ENCODE measurements at places on chromosomes 6 and 20.

- no peak for DNase-seq
Observed at GRCh38 chr6:80472271-80472670, 365.8 kb downstream of the BCKDHB start.

DNA sequence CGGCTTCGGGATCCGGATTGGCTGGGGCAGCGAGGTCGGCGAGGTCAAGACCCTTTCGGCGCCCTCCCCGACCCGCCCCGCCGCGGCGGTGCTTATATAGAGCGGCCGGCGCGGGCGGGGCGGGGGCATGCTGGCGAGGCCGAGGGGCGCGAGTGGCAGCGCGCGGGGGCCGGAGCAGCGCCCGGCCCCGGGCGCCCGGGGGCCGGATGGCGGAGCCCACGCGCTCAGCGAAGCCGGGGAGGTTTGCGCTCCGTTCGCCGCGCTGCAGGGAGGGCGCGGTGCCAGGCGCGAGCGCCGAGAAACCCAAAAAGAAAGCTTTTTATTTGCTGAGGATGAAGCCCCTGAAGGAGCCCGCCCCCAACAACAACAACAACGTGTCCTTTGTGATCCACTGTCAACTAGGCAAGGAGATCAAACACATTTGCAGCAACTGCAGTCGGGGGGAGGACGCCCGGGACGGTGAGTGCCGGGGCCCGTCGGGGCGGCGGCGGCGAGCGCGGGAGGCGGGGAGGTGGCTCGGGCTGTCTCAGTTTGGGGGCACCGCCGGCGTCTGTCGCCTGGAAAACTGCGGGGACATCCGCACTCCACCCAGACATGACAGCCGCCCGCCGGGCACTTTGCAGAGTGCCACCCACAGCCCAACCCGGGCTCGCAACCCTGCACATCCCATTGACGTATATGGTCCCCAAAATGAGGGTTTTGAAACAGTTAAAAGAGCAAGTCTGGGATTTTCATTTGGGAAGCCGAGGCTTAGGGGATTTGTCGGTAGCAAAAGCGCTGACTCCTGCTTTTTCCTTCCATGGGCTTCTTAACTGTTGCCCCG is 297.3 kb downstream of the PHACTR1 start:
- DNase-seq, result peak; percentile 67

DNA sequence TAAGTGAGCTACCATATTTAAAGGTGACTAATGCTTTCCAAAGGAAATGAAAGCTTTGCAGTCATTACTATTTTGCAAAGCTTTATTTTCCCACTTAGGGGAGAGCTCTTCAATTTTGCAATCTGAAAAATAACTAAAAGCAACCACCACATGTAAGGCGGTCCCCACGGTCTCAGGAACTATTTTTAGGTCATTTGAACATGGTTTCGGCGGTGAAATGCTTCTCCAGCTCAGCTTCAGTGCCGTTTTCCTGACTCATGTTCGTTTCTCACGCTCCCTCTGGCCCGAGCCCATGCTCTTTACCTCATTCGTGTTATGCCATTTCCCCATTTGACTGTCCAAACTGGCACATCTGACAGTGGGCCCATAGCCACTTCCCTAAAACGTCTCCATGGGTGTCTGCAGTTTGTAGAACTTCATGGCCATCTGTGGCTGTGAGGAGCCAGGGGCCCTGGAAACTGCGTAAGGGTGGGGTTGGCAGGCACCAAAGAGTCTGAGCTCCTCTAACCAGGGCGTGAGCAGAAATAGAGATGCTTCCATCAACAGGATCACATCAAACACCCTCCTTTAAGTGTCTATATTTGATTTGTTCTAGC is 46.5 kb downstream of the ADTRP start:
- peak; percentile 28 for DNase-seq

GRCh38 chr6:20770773-20771172 is 236.5 kb downstream of the CDKAL1 start:
- DNase-seq, result no peak

- no peak for DNase-seq
Observed at GRCh38 chr6:28511628-28512300, 3.8 kb downstream of the GPX6 start.

DNA sequence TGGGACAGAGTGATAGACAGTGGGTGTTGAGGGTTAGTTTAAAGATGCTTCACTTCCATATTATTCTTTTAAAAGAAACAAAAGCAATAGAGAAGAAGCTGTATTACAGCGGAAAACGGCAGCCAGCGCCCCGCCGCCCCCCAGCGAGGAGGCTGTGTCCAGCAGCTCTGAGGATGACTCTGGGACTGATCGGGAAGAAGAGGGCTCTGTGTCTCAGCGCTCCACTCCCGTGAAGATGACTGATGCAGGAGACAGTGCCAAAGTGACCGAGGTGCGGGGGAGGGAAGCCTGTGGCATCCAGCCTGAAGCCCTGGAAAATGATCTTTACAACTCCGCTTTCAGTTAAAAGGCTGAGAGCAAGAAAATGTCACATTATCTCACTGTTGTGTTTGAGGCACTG is 100.2 kb downstream of the FIG4 start:
- no peak for DNase-seq

- DNase-seq, result no peak
Observed at GRCh38 chr6:139325125-139325524, 33.3 kb upstream of the TXLNB start.

- DNase-seq, result no peak
Observed at GRCh38 chr6:106885679-106886078, 88.8 kb downstream of the CD24 start.

GRCh38 chr20:22583773-22584521 is 425 bp downstream of the FOXA2 start:
- DNase-seq, result no peak

DNA sequence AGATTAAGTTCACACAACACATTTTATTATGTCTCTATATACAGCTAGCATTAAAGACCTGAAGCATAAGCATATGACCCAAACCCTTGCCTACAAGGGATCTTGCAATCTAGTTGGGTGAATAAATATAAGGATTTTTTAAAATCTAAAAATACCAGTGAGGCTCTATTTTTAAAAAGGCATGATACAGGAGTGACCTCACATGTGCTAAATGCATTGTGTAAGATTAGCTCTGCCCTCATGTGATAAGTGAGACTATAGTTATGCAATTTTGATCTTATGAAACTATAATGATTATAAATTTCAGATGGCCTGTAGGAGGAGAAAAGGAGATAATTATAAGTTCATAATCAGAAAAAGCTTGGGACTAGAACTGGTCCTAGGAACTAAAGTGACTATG is 451.0 kb upstream of the MAN1A1 start:
- no peak for DNase-seq

GRCh38 chr6:57275384-57275783 is 42.0 kb upstream of the PRIM2 start:
- DNase-seq, result no peak

DNA sequence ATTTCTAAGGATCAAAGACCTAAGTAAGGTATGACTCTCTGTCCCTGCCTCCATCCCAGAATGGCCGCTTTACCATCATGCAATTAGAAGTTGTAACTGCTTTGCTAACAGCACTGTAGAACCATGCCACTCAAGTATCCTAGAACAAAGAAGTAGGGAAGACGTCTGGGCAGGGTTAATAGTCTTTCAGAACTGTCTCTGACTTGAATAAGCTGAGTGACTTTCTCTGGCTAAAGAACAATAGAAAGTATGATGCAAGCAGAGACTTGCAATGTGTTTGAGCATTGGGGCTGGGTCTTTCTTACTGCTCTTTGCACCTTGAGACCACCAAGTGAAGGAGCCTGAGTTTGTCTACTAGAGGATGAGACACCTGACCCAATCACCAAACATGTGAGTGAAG is 279.6 kb upstream of the JAG1 start:
- no peak for DNase-seq

DNA sequence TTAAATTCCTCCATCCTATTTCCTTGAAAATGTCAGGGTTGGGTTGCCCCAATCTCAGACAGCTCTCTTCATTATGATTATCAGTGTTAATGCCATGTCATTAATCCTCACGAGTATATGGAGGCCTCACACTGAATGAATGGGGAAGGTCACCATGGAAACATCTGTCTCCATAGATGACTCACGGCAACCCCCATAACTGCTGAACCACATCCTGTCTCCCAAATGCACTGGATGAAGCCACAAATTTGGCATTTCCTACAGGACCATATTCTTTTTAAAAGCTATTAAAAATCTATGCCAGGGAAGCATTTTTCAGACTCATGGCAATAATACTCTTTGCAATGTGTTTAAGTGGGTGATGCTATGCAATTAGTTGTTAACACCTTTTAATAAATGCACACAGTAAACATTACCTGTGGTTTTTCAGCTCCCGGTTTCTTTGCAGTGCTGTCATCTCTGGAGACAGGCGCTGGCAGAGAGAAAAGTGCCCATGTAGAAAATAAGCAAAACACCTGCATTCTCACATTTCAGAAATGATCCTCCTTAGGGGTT is 80.1 kb upstream of the PTPRK start:
- no peak for DNase-seq

DNA sequence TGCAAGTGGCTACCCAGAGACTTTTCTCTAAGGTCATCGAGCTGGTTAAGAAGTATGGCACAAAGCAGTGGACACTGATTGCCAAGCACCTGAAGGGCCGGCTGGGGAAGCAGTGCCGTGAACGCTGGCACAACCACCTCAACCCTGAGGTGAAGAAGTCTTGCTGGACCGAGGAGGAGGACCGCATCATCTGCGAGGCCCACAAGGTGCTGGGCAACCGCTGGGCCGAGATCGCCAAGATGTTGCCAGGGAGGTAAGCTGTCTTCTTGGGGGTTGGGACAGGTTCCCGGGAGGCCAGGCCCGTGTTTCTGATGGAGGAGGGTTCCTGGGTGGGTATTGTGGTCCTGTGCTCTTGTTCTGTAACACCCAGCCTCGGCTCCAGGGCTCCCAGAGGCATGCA is 19.9 kb downstream of the MYBL2 start:
- DNase-seq, result no peak

DNA sequence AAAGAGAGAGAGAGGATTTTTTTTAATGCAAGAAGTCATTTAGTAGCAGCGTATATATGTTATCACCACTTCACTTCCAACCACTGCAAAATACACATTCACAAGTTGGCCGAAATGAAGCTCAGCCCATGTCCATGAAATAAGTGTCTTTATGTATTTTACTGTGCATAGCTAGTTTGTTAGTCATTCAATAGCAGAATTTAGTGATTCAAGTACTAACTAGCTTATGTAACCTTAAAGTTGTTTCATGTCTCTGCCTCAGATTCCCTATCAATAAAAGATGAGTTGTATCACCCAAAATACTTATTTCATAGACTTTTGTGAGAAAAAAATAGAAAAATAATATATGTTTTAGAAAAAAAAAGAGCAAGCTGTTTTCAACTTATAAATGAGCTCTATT is 153.7 kb upstream of the PRDM1 start:
- no peak for DNase-seq

DNA sequence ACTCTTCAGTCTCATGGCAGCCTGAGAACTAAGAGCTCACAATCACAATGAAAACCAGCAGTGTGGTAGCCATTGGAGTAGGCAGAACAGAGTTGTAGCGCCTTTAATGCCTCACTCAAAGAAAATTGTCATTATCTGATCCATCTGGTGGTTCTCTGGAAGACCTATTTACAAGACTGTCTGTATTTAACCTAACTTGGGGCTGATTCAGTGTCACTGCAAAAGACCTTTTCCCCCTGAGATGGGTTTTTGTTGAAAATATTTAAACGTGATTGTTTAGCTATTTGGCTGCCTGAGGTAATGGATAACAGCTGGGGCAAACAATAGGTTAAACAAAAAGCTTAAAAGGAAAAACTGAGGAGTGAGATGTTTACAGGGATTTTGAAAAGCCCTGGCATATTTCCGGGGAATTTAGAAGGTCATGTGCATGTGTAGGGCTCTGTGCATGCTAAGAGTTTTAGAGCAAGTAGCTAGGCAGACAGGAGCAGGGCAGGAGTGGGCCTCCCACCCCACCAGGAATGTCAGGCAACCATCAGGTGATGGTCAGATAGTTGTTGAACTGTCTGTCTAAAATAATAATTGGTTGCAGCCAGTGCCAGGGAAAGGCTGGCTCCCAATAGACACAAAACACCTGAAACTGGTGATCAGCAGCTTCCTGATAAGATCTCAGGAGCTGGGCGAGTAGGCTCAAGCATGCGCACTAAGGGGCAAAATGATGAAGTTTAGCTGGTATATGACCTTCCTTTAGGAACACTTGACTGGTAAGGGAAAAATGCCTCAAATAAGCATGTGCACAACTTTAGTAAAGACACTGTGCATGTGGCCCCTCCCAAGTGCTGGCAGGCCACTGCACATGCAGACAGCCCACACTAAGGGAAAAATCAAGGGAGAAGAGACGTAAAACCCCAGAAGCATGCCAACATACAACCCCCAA is 70.8 kb upstream of the AKIRIN2 start:
- DNase-seq, result no peak

GRCh38 chr20:24370249-24370648 is 99.2 kb upstream of the SYNDIG1 start:
- DNase-seq, result no peak

DNA sequence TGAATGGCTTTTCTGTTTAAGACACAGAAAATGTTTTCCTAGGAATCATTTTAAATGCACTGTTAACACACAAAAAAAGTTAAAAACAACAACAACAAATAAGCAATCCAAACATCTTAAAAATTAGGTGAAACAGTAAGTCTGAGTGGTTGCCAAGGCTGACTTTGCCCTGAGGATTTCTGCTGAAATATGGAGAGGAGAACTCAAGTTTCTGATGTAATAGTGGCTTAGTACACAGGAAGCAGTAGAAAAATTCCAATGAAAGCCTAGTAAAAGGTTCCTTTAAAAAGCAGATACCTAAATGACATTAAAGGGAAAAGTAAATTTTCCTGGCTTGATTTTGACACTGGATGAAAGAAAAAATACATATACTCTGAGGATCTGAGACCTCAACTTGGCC is 184.2 kb downstream of the EPM2A start:
- DNase-seq, result no peak

GRCh38 chr20:602111-602970 is 7.8 kb downstream of the TCF15 start:
- no peak for DNase-seq

GRCh38 chr6:140436023-140436811 is 1061.8 kb upstream of the CITED2 start:
- no peak for DNase-seq

- DNase-seq, result no peak
Observed at GRCh38 chr6:21500314-21501020, 93.1 kb upstream of the SOX4 start.

DNA sequence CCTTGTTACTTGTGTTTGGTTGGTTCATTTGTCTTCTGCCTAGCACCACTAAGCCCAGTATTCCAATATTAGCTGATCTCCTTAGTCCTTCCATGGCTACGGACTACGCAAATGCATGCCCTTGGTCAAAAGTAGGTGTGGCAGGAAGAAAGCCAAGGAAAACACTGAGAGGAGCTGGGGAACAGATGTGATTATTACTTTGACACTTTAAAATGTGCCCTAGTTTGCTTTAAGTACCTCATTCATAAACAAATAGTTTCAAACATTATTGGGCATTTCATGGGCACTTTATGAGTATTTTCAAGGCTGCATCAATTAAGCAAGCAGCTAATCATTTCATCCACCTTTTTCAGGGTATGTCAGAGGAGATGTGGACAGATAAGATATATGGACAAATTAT is 60.1 kb upstream of the HDDC2 start:
- no peak for DNase-seq

DNA sequence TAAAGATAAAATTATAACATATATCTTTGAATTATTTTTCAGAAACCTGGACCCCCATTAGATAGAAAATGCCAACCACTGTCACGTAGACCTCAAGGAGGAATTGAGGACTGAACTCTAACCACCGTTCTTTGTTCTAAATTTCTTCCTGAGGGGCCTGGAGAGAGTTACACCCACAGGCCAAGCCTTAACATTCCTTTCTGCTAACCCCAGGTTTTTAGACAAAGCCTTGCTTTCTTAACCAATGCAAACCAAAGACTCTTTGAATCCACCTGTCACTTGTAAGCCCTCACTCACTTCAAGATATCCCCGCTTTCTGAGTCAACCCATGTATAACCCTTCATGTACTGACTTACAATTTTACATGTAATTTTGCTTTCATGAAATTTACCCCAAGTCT is 41.0 kb downstream of the SNX14 start:
- no peak for DNase-seq
